Uterus (tissue), 4 donors: ENCODE measurements at places on chromosomes 1 and 21. TPM values are rescaled to one million over a fixed set of nuclear protein-coding genes. Genes with fewer than 3 reads are reported as not detected.

DNA sequence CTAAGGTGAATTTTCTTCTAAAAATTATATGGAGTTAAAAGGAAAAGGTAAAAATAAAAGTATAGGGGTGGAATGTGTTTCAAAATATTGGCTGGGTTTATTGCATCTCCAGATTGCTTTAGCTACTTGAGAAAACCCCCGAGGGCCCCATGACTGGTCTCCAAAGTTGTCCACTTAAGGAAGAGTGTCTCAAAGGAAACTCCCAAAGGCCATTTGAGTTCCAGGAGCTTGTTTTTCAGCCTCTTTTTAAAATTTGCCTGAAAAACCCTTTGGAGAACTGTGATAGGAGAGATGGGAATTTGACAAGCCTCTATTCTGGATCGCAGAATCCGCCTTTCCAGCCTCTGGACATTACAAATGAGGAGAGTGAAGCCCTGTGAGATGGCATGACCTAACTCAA is 225.6 kb downstream of the ZNF326 start:
- H3K27me3 ChIP-seq = no peaks in the 10 kb centered on the region
- H3K36me3 ChIP-seq = no peaks in the 10 kb centered on the region
- no peak overlapping the region for H3K4me3 ChIP-seq

DNA sequence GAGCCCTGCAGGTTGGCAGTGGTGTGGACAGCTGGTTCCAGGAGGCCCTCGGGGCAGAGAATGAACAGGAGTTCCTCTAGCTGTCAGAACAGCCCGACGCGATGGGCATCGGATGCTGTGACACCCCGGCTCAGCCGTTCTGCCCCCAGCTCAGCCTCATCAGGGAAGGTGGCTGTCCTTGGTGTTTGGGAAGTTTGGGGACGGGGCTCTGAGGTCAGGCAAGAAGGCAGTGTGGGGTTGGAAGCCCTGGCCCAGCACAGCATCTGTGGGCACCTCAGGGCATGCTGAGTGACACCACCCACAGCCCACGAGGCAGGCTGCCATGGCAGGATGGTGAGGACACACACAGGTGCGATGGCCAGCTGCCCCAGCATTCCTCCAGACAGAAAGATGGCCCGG is 40.9 kb upstream of the CCDC27 start:
- H3K36me3 ChIP-seq = no peaks in the 10 kb centered on the region
- H3K27me3 ChIP-seq = no peaks in the 10 kb centered on the region
- no peak for DNase-seq
- no peaks in the 10 kb centered on the region for H3K4me1 ChIP-seq

The DNAI4 gene
- total RNA-seq = 30.6 TPM

- H3K4me3 ChIP-seq = no peak overlapping the region
- H3K36me3 ChIP-seq = no peaks in the 10 kb centered on the region
- H3K27me3 ChIP-seq = no peaks in the 10 kb centered on the region
These were observed 45.7 kb downstream of the ZC3H11B start for GRCh38 chr1:219566951-219567947.

The CYP4B1 gene
- 14.1 TPM for total RNA-seq

GRCh38 chr1:55888685-55889317 is 673.6 kb upstream of the USP24 start:
- no peak overlapping the region for H3K4me3 ChIP-seq
- H3K27ac ChIP-seq = no peak overlapping the region
- no peak for DNase-seq
- no peaks in the 10 kb centered on the region for H3K27me3 ChIP-seq

DNA sequence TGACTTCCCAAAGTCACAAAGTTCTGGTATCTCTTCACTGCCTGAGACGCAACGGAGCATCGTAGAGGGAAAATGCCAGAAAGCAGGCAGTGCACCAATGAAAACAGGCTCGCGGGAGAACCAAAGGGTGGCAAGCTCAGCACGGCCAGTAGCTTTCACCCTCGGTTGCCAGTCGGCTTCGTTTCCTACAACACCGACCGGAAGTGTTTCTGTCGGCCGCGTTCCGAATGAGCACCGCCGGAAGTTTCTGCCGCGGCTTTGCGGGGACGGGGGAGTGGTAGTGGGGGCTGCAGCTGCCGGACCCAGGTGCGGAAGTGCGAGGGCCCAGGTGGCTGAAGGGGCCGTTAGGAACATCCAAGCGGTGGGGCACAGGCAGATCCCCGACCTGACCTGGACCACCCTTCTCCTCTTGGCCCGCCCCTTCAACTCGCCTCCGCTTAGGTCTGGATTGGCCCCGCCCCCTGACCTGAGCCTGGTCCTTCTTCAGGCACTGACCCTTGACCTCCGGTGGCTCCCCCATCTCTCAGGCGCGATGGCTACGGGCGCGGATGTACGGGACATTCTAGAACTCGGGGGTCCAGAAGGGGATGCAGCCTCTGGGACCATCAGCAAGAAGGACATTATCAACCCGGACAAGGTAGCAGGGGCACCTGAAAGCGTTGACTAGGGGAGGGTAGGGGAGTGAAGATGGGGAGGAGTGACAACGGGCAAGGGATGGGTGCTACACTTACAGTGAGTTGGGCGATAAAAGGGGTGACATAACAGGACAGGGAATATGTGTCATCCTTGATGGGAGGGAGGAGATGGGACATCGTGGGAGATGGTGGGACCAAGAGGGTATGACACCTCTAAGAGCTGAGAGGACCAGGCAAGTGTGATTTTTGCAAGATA is at the start of gene DMAP1:
Gene DMAP1 (plus strand): TSS at position 250 of the 891 bp plus-strand sequence. CDS start 283 bp downstream, at position 533.
- DNase-seq = peak; percentile 84
- peak within 1 kb of the TSS; percentile 96 for H3K4me3 ChIP-seq
- H3K4me1 ChIP-seq = no peaks in the 10 kb centered on the region
- no peaks in the 10 kb centered on the region for H3K36me3 ChIP-seq
- no peaks in the 10 kb centered on the region for H3K27me3 ChIP-seq

The SLC30A7 gene
- total RNA-seq = 53.0 TPM

The SIPA1L2 gene
- 2.4 TPM for total RNA-seq

- no peaks in the 10 kb centered on the region for H3K27me3 ChIP-seq
- no peaks in the 10 kb centered on the region for H3K36me3 ChIP-seq
- DNase-seq = no peak
These were observed 61.9 kb downstream of the KIAA0040 start for GRCh38 chr1:175130649-175131045.

The FMO4 gene
- 4.0 TPM for total RNA-seq

- H3K27me3 ChIP-seq = no peaks in the 10 kb centered on the region
- DNase-seq = no peak
- no peak overlapping the region for H3K27ac ChIP-seq
These were observed 52.2 kb upstream of the L1TD1 start for GRCh38 chr1:62142496-62142895.

GRCh38 chr1:164651351-164651951 is 92.5 kb downstream of the PBX1 start:
- DNase-seq = no peak
- no peaks in the 10 kb centered on the region for H3K36me3 ChIP-seq
- peak overlapping the region; percentile 83 for H3K27ac ChIP-seq
- no peaks in the 10 kb centered on the region for H3K27me3 ChIP-seq

GRCh38 chr1:61446531-61446991 is 278.4 kb downstream of the TM2D1 start:
- DNase-seq = no peak
- H3K4me1 ChIP-seq = no peaks in the 10 kb centered on the region
- H3K27me3 ChIP-seq = no peaks in the 10 kb centered on the region
- H3K27ac ChIP-seq = peak overlapping the region; percentile 17
- no peaks in the 10 kb centered on the region for H3K36me3 ChIP-seq

- H3K4me3 ChIP-seq = no peak overlapping the region
- H3K4me1 ChIP-seq = no peaks in the 10 kb centered on the region
- H3K36me3 ChIP-seq = no peaks in the 10 kb centered on the region
- H3K27me3 ChIP-seq = no peaks in the 10 kb centered on the region
- DNase-seq = no peak
- H3K27ac ChIP-seq = no peak overlapping the region
These were observed 100.1 kb downstream of the RUSC1 start for GRCh38 chr1:155420788-155421187.

The FAM72B gene
- total RNA-seq = not detected

DNA sequence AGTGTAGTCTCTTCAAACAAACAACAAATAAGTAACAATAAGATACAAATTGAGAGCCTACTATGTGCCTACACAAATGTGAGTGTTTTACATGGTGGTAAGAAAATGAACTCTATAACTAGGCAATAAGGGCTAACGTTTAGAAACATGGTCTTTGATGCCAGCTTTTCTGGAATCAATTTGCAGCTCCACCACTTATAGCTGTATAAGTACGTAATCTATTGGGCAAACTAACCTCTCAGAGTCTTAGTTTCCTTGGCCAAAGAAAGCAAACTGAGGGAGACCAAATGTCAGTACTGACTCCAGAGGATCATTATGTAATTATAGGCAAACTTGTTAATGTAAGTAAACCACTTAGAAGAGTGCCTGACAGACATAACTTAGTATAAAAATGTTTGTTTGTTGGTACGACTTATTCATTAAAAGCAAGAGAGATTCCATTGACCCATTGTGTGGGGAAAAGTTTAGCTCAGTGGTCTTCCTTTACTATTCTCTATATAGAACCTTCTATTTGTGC is 59.7 kb downstream of the LBR start:
- no peak overlapping the region for H3K27ac ChIP-seq
- H3K36me3 ChIP-seq = no peaks in the 10 kb centered on the region
- no peaks in the 10 kb centered on the region for H3K27me3 ChIP-seq
- no peak for DNase-seq
- H3K4me3 ChIP-seq = no peak overlapping the region
- no peaks in the 10 kb centered on the region for H3K4me1 ChIP-seq

- no peaks in the 10 kb centered on the region for H3K36me3 ChIP-seq
- no peak overlapping the region for H3K27ac ChIP-seq
- no peaks in the 10 kb centered on the region for H3K4me1 ChIP-seq
- H3K4me3 ChIP-seq = no peak overlapping the region
- H3K27me3 ChIP-seq = no peaks in the 10 kb centered on the region
These were observed 177.8 kb downstream of the RUNX1 start for GRCh38 chr21:34871026-34871908.

The REG4 gene
- not detected for total RNA-seq

DNA sequence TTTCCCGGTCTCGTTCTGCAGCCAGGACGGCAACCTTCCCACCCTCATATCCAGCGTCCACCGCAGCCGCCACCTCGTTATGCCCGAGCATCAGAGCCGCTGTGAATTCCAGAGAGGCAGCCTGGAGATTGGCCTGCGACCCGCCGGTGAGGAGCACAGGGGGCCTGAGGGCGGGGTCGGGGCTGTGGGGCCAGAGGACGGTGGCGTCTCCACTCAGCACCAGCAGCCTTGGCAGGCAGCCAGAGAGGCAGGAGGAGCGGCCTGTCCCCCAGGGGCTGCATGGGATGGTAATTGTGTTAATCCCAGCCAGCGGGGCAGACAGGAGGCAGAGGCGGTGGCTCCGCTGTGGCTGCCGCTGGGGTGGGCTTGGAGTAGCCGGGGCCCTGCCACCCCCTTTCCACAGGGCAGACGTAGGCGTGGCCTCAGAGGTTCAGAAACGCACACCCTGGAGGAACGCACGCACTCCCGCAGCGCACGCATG is 12.1 kb downstream of the SAMD11 start:
- no peak for DNase-seq
- no peaks in the 10 kb centered on the region for H3K27me3 ChIP-seq
- H3K4me1 ChIP-seq = no peaks in the 10 kb centered on the region

The LCE1C gene
- total RNA-seq = not detected

GRCh38 chr1:161298116-161298515 is 11.7 kb downstream of the MPZ start:
- no peak overlapping the region for H3K4me3 ChIP-seq
- no peaks in the 10 kb centered on the region for H3K4me1 ChIP-seq
- H3K27me3 ChIP-seq = no peaks in the 10 kb centered on the region
- DNase-seq = no peak

DNA sequence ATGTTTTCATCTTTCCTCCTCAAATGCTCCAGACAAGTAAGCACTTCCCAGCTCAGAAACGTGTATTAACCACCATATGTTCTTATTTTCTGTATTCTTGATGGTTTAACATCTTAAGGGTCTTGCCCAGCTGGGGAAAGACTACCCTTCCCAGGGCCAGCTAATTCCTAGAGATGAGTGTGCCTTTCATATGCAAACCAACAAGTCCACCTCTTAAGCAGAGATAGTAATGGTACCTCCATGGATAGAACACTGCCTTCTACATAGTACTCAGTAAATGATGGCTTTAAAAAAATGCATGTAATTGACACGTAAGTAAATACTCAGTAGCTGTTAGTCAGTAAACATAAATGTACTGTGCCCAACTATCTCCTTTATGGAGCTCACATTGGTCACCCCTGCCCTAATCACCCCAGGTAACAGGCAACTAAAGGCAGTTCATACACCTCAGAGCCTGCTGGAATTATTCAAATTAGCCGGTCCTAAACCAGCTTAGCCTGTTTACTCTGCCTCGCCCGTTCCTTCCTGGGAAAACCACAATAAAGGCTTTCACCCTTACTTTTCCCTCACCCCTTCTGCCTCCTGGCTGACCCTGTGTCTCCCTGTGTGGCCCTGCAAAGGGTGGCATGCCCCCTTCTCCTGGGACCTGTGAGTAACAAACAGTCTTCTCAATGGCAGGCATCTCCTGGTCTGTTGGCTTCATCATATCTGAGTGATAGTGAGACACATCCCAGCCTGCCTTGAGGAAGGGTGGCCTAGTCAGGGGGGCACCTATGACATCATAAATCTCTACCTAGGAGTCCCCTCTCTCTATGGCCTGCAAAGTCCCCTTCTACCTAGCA is 40.1 kb upstream of the KLHDC7A start:
- H3K4me1 ChIP-seq = no peaks in the 10 kb centered on the region
- DNase-seq = no peak
- H3K36me3 ChIP-seq = no peaks in the 10 kb centered on the region
- H3K27me3 ChIP-seq = no peaks in the 10 kb centered on the region
- no peak overlapping the region for H3K4me3 ChIP-seq

The OXCT2 gene
- 1.1 TPM for total RNA-seq

GRCh38 chr1:248243204-248243603 is 12.0 kb downstream of the OR2M4 start:
- H3K27ac ChIP-seq = no peak overlapping the region
- no peaks in the 10 kb centered on the region for H3K4me1 ChIP-seq
- H3K4me3 ChIP-seq = no peak overlapping the region
- H3K27me3 ChIP-seq = no peaks in the 10 kb centered on the region
- no peak for DNase-seq

- peak within 1 kb of the TSS; percentile 99 for H3K27ac ChIP-seq
- H3K36me3 ChIP-seq = no peaks in the 10 kb centered on the region
- H3K4me1 ChIP-seq = no peaks in the 10 kb centered on the region
- no peaks in the 10 kb centered on the region for H3K27me3 ChIP-seq
These were observed at the start of gene ZFYVE9 for GRCh38 chr1:52141513-52142219. TSS of gene ZFYVE9 (plus strand) at chr1:52142089. CDS start at chr1:52233207, 91,118 bp downstream.

The VHLL gene
- total RNA-seq = not detected

- H3K4me3 ChIP-seq = no peak overlapping the region
- H3K27me3 ChIP-seq = no peaks in the 10 kb centered on the region
- no peak overlapping the region for H3K27ac ChIP-seq
- no peak for DNase-seq
- H3K36me3 ChIP-seq = no peaks in the 10 kb centered on the region
These were observed 170.5 kb downstream of the FOXD2 start for GRCh38 chr1:47608296-47608875.

DNA sequence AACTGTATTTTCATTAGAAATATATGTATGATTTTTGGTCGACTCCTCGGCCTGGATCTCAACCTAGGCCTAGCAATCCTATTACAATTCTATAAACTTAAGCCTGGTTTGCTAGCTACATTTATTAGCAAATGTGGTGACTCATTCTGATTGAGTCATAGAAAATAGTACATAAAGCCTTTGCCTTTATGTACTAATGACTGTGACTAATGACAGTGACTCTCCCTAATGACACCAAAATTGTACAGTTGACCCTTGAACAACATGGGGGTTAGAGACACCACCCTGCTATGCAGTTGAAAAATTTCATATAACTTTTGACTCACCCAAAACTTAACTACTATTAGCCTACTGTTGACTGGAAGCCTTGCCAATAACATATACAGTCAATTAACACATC is 78.9 kb downstream of the CLEC20A start:
- H3K27ac ChIP-seq = no peak overlapping the region
- no peaks in the 10 kb centered on the region for H3K27me3 ChIP-seq
- no peaks in the 10 kb centered on the region for H3K4me1 ChIP-seq
- no peaks in the 10 kb centered on the region for H3K36me3 ChIP-seq
- DNase-seq = no peak
